Epithelial cell of proximal tubule (primary cell): ENCODE measurements at places on chromosomes 4 and X. TPM values are rescaled to one million over a fixed set of nuclear protein-coding genes. Genes with fewer than 3 reads are reported as not detected.

Gene SPANXC
- not detected in 2 replicates for total RNA-seq

Gene TECRL
- not detected in 2 replicates for total RNA-seq

Gene KIAA1210
- total RNA-seq: not detected in 2 replicates

Gene HEPH
- total RNA-seq: 0.65 and 1.9 TPM in 2 replicates

Gene TMEM271
- total RNA-seq: not detected in 2 replicates

Gene DHRSX
- 20.5 and 22.8 TPM in 2 replicates for total RNA-seq

Gene TSPAN6
- 39.5 and 59.0 TPM in 2 replicates for total RNA-seq

Gene PRRG3
- total RNA-seq: not detected in 2 replicates

Gene HSD17B13
- total RNA-seq: not detected in 2 replicates

Gene HSPA4L
- 10.6 and 12.6 TPM in 2 replicates for total RNA-seq

Gene IDS
- 37.0 and 54.0 TPM in 2 replicates for total RNA-seq

DNA sequence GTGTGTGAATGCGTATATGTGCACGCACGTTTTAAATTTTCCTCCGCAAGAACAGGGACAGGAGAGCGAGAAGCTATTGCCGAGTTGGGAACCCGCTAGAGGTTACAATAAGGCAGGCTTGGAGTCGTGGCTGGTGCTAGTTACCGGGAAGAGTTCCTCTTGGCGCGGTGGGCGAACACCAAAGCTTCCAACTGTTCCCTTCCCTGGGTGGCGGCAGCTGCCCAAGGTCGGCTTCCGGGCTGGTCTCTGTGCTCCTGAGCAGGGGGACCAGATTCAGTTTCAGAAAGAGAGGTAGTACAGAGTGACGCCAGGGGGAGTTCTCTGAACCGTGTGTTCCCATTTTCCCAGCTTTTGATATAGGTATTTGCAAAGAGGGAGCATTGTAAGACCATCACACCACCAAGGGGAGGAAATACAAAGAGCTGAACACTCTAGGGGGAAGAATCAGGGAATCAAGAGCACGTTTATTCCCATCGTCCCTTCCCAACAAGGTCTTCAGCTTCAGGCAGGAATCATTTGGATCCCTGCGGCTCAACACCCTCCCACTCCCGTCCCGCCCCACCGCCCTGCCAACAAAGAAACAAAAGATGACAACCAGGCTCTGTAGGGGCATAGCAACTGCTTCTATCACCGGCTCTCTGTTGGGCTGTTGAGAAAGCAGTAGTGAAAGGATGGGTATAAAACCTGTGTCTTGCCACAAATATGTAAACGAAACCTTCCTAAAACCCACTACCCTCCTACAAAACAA is 113.6 kb upstream of the TEX13C start:
- no peak for DNase-seq

DNA sequence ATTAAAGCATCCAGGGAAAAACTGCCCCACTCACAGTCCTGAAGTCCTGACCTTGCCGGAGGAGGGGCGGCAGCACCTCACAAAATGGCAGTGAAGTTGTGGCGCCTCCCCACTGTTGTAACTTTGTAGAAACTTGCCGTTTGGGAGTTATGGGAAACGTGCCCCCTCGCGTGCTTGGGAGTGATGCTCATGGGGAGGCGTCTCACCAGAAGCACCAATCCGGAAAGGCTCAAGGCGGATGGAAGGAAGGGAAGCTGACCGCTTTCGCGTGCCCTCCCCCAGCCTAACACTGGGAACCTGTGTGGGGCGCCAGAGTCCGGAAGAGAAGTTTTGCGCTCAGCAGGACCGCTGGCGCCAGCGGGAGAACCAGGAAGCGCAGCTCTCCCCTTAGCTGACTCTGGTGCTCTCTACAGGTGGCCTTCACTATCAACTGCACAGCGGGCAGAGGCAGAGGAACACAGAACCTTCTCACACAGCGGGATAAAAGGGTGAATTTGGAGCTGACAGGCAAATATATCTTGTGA is at the start of the genes CT45A10 and SAGE1:
TSS of gene CT45A10 (minus strand) at position 151 of the 524 bp plus-strand sequence. CDS start 8,100 bp downstream, outside the sequence.
TSS of gene SAGE1 (plus strand) at position 423 of the 524 bp plus-strand sequence. CDS start 2,527 bp downstream, outside the sequence.
- no peak for DNase-seq

GRCh38 chr4:112855058-112855457 is 194.4 kb upstream of the ANK2 start:
- no peak for DNase-seq

- DNase-seq: no peak
Observed at GRCh38 chr4:76866641-76867040, 31.3 kb downstream of the SOWAHB start.

- DNase-seq: no peak
Observed at GRCh38 chrX:13646154-13646549, 6.8 kb upstream of the TCEANC start.

DNA sequence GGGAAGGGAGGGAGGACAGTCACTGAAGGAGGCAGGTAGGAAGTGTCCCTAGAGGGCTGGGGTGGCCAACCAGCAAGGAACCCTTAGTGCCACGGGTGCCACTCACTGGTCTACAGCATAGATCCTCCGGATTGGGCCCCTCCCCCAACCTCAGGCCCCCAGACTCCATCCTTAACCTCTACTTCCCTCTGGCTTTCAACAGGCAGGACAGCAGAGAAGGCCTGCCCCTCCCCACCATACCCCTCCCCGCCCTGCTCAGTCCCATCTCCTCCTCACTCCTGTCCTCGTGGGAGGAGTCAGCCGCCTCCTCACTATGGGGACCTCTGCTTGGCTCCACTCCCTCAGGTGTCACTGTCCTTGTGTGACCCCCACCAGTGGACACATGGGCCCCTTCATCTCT is 77.7 kb upstream of the PSAPL1 start:
- DNase-seq: no peak

- DNase-seq: no peak
Observed at GRCh38 chr4:86560447-86560846, 33.7 kb upstream of the PTPN13 start.

DNA sequence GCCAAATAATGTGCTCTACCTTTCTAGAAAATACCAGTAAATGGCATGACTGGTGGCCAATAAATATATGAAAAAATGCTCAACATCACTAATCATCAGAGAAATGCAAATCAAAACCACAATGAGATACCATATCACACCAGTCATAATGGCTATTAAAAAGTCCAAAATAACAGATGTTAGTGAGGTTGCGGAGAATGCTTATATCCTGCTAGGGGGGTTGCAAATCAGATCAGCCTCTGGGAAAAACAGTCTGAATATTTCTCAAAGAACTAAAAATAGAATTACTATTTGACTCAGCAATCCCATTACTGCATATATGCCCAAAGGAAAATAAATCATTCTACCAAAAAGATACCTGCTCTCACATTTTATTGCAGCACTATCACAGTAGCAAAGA is 115.1 kb downstream of the RASGEF1B start:
- DNase-seq: no peak

GRCh38 chr4:151165205-151166000 is 66.0 kb downstream of the RPS3A start:
- DNase-seq: no peak

DNA sequence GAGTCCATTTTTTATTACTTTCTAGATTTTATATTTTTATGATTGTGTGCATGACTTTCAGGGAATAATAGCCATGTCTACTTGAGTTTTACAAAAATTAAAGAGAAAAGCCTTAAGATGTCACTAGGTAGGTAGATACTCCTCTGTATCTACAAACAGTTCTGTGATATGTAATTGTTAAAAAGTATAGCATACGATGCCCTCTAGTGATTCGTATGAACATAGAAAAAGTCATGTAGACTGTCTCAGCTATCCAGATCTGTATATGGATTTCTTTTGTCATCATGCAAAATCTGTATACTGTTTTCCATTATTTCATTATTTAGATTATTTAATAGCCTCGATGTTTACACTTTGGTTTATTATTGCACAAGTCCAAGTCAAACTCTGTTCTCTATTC is 856.6 kb downstream of the CENPC start:
- no peak for DNase-seq

GRCh38 chr4:185151296-185151695 is 8.2 kb downstream of the SLC25A4 start:
- no peak for DNase-seq

DNA sequence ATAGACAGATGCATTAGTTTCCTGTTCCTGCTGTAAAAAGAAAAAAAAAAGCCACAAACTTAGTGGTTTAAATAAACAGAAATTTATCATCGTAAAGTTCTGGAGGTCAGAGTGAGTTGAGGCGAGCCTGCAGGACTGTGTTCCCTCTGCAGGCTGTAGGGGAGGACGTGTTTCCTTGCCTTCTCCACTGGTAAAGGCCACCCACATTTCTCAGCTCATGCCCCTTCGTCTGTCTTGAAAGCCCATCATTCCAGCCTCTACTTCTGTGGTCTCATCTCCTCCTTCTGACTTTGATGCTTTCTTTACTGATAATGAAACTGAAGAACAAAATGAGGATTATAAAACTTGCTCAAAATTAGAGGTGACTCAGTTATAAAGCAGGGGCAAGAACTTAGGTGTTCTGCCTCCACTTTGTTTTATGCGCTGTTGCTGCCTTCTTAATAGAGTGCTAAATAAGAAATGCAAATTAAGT is 143.0 kb downstream of the STIM2 start:
- DNase-seq: no peak

GRCh38 chr4:2935762-2936743 is 27.2 kb downstream of the NOP14 start:
- DNase-seq: peak; percentile 39

- DNase-seq: no peak
Observed at GRCh38 chr4:72375073-72375736, 193.8 kb downstream of the ADAMTS3 start.

- no peak for DNase-seq
Observed at GRCh38 chr4:23774909-23775308, 114.9 kb downstream of the PPARGC1A start.

- DNase-seq: no peak
Observed at GRCh38 chr4:53547983-53548382, 43.3 kb downstream of the LNX1 start.

- DNase-seq: no peak
Observed at GRCh38 chr4:34094114-34094513, 2150.2 kb downstream of the ARAP2 start.

- DNase-seq: no peak
Observed at GRCh38 chrX:4825550-4825949, 1112.1 kb upstream of the PRKX start.

- no peak for DNase-seq
Observed at GRCh38 chr4:125322366-125322730, 7.6 kb downstream of the FAT4 start.

- DNase-seq: no peak
Observed at GRCh38 chr4:24805067-24805466, 9.7 kb downstream of the SOD3 start.

DNA sequence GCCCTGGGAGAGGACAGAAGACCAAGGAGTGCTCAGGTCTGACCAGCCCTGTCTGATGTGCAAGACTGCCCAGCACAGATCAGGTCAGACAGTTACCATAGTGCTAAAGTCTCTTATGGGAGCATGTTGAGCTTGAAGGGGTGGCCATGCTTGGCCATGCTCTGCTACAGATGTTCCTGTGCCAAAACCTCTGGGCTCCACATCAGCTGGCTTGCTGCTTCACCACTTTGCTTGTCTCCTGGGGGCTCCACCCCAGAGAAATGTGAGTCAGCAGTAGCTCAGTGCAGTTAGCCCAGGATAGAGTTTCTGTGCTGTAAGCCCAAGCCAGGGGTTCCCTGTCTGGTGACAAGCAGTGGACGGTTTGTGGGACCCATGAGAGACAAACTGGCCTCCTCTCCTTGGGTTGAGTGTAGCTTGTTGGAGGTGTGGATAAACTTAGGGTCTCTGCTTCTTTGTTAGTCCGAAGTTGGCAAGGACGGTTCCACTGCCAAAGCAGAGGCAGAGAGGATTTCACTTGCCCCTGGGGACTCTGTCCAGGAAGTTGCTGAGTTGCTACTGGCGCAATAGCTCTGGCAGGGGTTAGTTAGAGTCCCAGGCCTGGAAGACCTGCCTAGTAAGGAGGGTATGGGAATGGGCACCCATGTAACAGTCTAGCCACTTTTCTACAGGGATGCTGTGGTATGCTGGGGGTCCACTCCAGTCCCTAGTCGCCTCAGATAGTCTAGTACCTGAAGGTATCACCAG is 8.7 kb upstream of the TMSB15C start:
- DNase-seq: no peak

DNA sequence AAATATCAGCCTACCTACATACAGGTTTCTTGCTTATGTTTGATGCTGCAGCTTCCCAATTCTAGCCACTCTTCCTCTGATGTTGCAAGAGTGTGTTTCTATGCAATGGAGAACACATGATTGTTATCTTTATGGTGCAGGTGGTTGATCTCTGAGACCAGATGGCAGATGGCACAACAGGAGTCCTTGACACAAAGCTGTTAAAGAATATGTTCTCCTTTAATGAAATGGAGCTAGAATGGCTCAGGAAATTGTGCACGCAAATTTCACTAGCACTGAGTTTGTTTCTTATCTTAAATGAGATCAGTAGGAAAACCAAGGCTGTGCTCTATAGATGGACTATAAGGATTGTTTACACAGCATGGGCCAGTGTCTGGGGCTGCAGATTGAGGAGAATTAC is 29.9 kb upstream of the TTC29 start:
- DNase-seq: no peak

GRCh38 chr4:121898150-121898549 is 27.9 kb upstream of the BBS7 start:
- no peak for DNase-seq

GRCh38 chr4:61445374-61446063 is 245.4 kb downstream of the ADGRL3 start:
- DNase-seq: no peak

- DNase-seq: no peak
Observed at GRCh38 chr4:47816748-47817147, 21.1 kb downstream of the CORIN start.

GRCh38 chrX:69815063-69815462 is 199.2 kb downstream of the EDA start:
- DNase-seq: no peak

DNA sequence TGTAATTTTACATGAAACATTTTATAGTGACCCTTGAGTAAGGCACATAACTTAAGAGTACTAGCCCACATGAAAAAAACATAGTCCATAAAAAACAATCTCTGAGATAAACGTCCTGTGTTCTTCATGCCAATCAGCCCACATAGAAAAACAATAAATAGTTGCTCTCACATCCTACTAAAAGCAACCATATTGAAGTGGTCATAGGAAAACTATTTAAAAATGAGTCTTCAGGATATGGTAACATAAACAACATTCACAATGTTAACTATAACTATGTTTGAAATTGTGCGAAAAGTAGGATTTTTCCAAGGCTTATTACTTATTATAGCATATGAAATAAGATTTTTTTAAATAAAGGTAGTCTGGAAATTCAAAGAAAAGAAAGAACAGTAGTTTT is 77.1 kb upstream of the EPHA5 start:
- DNase-seq: no peak

GRCh38 chr4:87007528-87008446 is 73.0 kb downstream of the AFF1 start:
- no peak for DNase-seq

DNA sequence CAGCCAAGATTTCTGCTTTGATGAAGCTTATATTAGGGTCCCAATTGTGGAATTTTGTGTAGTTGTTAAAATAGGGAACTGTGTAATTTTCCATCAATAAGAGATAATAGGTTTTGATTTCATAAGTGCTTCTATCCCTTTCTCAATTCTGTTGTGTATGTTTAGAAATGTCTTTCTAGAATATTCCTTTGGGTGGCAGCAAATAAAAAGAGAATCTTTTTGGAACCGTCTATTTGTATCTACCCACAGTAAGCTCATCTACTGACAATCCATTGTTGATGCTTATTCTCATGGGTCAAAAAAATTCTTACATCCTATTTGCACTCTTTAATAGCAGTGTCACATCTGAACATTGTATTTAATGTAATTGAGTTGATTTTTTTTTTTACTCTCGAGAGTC is 61.7 kb downstream of the TMA16 start:
- no peak for DNase-seq

- DNase-seq: no peak
Observed at GRCh38 chr4:153161226-153161963, 42.8 kb upstream of the TRIM2 start.

- no peak for DNase-seq
Observed at GRCh38 chrX:13401724-13402123, 81.9 kb upstream of the ATXN3L start.
